Omental fat pad (tissue), 4 donors: ENCODE measurements at places on chromosomes 7 and 10.
A peak's percentile ranks its signal among the peaks of the same experiment; 100 is the strongest.

- no peak for DNase-seq
Measured at GRCh38 chr7:47924266-47924665, 24.0 kb downstream of the PKD1L1 start.

DNA sequence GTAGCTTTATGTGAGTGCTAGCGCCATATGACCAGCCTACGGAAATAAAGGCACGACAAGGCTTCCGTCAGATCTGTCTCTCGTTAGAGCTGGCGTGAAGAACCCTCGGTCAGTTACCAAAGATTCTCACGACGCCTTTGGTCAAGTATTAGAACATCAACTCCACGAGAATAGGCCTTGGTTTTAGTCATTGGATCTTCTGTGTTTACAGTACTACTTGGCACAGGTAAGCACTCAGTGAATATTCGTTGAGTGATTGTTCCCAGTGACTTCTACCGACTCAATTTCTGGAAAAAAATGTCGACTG, 316 bp downstream of the RBM48 start:
- DNase-seq, result no peak

- no peak for DNase-seq
Measured at GRCh38 chr10:51643734-51644133, 55.7 kb downstream of the CSTF2T start.

GRCh38 chr7:98831641-98832221, 38.1 kb downstream of the TMEM130 start:
- no peak for DNase-seq

GRCh38 chr10:49310460-49310859, 11.5 kb downstream of the C10orf71 start:
- no peak for DNase-seq

GRCh38 chr7:32379510-32380112, 110.6 kb downstream of the LSM5 start:
- no peak for DNase-seq

- no peak for DNase-seq
Measured at GRCh38 chr10:3935141-3935540, 150.1 kb upstream of the KLF6 start.

DNA sequence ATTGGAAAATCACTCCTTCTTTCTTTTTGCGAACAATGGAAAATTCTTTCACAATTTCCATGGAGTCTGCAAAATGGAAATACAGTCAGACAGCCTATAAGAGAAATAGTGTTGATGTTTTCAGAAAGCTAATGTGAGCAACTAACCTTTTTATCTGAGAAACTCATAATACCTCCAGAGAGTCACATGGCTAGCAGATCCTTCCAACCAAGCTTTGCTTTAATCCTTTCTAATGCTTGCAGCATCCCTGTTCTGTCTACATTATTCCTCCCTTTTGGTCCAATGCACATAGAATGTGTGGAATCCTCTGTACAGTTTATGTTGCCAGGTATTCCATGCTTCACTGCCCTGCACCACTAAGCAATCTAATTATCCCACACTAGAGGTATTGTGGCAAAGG, 717.5 kb upstream of the LRRN3 start:
- DNase-seq, result no peak

DNA sequence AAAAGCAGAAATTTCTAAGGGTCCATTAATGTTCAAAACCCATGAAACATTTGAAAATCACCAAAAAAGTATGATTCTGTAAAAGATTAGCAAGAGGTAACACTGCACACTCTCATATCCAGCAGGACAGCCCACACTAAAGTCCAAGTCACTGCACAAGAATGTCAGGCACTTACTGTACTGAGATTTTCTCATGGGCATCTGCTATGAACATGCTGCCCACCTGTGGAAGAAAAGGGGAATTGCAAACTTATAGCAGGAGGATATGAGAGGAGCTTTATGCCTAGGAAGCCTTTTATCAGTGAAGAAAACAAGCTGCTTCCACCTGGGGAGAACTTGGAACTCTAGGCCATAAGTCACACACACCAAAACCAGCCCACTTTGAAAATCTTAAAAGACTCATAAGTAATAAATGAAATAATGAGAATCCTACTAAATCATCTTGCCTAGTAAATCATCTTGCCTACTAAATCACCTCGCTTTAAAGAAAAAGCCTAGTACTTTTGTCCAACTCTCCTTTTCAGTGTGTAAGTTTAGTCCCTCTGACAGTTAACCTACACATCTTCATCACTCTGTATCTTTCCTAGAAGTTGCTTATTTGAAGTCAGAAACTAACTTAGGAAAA, 46.1 kb downstream of the ARMH3 start:
- DNase-seq, result no peak

DNA sequence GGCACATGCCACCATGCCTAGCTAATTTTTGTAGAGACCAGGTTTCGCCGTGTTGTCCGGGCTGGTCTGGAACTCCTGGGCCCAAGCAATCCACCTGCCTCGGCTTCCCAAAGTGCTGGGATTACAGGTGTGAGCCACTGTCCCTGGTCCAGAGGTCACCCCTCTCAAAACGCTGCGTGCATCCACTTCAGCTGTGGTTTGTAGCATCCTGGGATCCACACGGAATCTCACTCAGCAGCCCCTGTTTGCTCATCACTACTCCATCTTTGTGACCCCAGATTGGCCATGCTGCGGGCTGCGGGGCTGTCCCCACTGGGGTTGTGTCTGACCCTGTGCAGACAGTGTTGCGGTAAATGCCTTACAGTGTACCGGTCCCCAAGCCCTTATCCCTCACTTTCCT, 3.5 kb downstream of the INPP5A start:
- no peak for DNase-seq

DNA sequence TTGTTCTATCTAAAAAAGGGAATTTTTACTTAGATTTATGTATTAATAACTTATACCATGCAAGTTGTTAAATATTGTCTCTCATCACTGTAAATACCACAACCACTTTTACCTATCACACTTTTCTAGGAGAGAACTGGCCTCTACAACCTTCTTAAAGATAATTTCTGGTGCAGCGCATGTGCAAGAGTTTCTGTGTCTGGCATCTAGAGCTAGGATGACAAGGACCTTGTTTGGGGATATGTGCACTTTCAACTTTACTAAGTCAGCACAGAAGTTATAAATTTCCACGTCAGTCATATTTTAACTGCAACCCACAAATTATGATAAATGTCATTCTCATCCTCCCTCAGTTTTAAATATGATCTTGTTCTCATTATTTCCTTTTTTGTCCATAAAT, 156.9 kb upstream of the ADCY1 start:
- no peak for DNase-seq

DNA sequence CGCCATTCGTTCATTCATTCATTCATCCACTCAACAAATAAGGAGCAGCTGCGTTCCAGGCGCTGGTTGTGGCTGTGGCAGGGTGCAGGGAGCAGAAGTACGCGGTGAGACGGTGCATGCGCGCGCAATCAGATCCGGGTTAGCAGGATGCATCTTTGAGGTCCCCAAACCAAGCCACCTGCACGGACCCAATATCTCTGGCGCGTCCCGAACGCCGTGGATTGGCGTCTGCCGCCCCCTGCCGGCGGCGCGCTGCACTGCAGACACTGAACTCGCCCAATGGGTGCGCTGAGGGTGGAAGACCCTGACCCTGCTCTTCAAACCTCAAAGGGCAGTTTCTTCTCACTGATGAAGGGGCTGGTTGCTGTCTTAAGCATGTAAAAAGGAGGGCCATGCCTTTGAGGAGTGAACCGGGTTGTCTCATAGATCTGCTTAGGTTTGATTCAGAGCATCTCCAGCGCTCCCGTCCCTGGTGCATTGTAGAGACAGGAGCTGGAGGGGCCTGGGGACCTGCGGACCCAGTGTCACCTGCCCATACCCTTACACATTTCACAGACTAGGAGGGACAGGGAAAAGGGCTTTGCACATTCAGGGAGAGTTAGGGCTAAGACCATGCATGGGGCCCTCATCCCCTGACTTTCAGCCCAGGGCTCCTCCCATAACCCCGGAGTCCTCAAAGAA, 102.5 kb downstream of the RAMP3 start:
- DNase-seq, result no peak

- no peak for DNase-seq
Measured at GRCh38 chr10:119942973-119943372, 50.4 kb downstream of the SEC23IP start.

DNA sequence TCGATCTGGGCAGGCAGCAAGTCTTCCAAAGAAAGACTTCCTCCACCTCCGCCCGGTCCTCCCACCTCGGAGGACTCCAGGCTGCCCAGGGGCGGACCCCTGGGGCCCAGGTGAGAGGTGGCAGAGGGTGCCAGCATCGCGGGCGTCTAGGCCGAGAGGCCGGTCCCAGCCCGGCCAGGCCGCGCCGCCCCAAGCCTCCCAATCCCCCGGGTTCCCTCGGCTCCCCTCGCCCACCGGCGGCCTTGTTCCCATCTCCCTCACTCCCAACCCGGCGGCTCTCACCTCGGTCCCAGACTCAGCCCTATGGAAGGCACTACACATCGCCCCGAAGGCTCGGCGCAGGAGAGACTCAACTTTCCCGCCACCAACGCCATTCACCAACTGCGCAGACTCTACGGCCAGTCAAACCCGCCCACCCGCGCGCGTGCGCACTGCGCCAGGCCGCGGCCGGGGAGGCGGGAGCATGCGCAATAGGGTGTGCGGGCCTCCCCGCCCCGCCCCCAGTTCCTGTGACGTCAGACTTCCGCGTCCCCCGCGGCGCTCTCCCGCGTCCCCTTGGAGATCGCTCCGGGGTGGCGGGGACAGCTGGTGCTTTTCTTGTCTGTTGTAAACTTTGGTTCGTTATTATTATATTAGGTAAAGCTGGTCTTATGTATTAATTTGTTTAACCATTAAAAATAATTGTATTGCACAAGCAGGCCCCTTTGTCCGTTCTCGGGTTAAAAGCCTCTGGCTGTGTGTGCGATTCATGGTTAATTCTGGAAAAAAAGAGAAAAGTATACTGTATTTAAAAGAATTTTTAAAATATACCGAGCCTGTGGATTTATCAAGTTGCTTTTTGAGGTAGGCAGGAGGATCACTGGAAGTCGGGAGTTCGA, at the start of gene XRCC2:
Gene XRCC2 (minus strand): TSS at position 383 of the 878 bp plus-strand sequence. CDS start 62 bp downstream, at position 321.
- peak; percentile 78 for DNase-seq

GRCh38 chr7:98807068-98808048, 62.5 kb downstream of the TMEM130 start:
- DNase-seq, result no peak

- no peak for DNase-seq
Measured at GRCh38 chr7:74235518-74236268, 18.5 kb downstream of the RFC2 start.

GRCh38 chr10:15652757-15653156, 67.0 kb downstream of the ITGA8 start:
- DNase-seq, result no peak

DNA sequence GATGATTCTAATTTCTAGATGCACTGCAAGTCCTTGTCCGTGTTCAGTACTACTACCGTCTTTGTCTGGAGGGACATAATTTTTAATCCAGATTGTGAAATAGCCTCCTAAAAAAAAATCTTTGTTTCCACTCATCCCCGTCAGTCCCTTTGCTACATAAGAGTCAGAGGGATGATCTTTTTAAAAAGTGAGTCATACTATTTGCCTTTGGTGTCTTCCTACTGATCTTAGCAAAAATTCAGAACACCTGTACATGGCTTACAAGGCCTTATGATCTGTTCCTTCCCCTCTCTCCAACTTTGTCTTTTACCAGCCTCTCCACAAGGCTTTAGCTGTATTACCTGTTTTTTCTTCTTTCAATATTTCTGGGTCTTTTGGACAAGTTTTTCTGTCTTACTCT, 173.5 kb downstream of the MLLT10 start:
- DNase-seq, result no peak

DNA sequence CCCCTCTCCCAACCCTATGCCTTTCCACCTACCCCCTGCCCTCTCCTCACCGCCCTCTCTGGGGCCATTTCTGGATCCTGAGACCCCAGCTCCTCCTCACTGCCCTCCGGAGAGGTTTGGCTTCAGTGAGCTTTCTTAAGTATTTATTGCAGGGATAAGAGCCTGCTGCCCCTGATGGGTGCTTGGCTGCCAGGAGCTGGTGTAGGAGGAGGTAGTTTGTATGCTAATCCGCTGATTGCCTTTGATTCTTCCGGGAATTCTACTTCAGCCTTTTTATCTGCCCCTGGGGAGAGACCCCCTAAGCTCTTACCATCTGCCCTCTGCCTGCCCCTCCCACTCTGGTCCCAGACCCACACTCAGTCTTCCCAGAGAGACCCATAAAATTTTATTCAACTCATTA, 263.5 kb upstream of the PODXL start:
- no peak for DNase-seq

GRCh38 chr10:109037978-109038377, 885.3 kb downstream of the XPNPEP1 start:
- DNase-seq, result no peak

- no peak for DNase-seq
Measured at GRCh38 chr10:11143242-11143641, 125.6 kb downstream of the CELF2 start.

DNA sequence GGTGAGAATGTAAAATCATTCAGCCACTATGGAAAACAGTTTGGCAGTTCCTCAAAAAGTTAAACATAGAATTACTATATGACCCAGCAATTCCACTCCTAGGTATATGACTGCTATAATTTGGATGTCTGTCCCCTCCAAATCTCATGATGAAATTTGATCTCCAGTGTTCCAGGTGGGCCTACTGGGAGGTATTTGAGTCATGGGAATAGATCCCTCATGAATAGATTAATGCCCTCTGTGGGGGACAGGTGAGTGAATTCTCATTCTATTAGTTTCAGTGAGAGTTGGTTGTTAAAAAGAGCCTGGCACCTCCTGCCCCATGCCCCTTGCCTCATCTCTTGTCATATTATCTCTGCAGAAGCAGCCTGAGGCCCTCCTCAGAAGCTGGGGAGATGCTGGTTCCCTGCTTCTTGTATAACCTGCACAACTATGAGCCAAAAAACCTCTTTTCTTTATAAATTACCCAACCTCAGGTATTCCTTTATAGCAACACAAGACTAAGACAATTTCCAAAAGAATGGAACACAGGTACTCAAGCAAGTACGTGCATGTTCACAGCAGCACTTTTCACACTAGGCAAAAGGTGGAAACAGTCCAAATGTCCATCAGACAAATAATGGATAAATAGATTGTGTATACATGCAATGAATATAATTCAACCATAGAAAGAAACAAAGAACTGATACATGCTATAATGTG, 8.8 kb upstream of the SLC25A28 start:
- no peak for DNase-seq
